Activated T-cell treated with anti-CD3 and anti-CD28 coated beads, Interleukin-2, amount 50 U/mL, for 72 hours (primary cell): ENCODE measurements at places on chromosomes 7 and 10.

DNA sequence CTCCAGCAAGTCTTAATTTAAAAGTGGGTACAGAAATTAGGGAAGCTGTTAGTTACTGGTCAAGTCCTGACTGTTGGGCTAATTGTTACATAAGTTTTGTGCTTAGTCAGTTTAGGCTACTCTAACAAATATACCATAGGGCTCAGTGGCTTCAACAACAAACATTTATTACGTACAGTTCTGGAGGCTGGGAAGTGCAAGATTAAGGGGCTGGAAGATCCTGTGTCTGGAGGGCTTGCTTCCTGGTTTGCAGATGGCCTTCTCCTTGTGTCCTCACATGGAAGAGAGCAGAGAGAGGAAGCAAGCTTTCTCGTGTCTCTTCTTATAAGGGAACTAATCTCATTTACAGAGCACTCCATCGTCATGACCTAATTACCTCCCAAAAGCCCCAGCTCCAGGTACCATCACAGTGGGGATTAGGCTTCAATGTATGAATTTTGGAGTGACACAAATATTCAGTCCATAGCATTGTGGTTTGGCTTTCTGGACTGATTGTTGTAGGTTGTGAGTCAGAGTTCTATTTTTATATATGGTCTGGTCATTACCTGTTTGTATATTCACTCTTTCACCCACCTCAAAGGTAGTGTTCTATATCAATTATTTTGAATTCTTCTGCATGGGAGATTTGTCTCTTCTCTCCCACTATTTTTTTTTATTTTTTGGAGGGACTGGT is 17.1 kb downstream of the ST7 start:
- peaks cover 6% of the 10 kb centered on the region for H3K27me3 ChIP-seq
- H3K36me3 ChIP-seq = no peaks in the 10 kb centered on the region
- no peak overlapping the region for H3K4me3 ChIP-seq
- no peak for DNase-seq
- peaks cover 8% of the 10 kb centered on the region for H3K4me1 ChIP-seq
- no peak overlapping the region for H3K27ac ChIP-seq

GRCh38 chr7:133052401-133052756 is 29.5 kb downstream of the CHCHD3 start:
- DNase-seq = no peak
- H3K36me3 ChIP-seq = peaks cover 2% of the 10 kb centered on the region
- H3K27ac ChIP-seq = no peak overlapping the region
- no peak overlapping the region for H3K4me3 ChIP-seq

- H3K36me3 ChIP-seq = peaks cover 2% of the 10 kb centered on the region
- H3K4me3 ChIP-seq = no peak overlapping the region
- peaks cover 5% of the 10 kb centered on the region for H3K27me3 ChIP-seq
- DNase-seq = no peak
- no peak overlapping the region for H3K27ac ChIP-seq
These were observed 87.6 kb upstream of the GNAI1 start for GRCh38 chr7:80047032-80047431.

- no peak for DNase-seq
- H3K36me3 ChIP-seq = no peaks in the 10 kb centered on the region
- peaks cover 7% of the 10 kb centered on the region for H3K27me3 ChIP-seq
- H3K4me1 ChIP-seq = no peaks in the 10 kb centered on the region
These were observed 196.4 kb downstream of the CREB5 start for GRCh38 chr7:28608731-28609130.

DNA sequence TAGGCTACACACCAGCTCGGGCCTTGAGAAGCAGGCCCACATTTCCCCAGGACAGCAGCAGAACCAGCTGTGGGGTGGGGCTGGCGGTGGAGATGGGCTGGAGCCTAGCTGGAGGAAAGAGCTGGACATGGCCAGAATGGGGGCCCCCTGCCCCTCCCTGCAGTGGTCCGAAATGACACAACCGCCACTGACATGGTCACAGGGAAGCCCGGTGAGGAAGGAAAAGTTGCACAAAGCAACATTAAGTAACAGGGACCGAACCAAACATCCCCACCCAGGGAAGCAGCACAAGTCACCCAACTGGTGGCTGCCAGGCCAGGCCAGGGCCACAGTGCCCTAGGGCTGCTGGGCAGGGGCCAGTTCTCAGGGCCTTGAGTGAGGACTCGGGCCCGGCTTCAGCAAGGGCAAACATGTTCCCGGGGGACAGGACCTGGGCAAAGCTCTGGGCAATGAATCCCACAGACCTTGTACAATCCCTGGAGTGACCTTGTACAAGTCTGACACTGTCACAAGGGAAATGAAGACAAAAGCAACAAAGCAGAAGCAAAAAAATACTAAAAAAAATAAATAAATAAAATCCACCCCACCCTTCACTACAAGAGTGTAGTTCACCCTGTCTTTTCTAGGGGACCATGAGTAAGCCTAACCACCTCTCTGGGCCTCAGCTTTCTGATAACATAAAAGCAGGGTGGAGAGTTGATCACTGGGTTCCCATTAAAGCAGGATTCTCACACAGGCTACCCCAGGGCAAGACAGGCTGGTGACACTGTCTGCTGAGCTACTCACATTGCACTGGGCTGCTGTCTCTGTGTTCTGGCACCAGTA is 33.0 kb downstream of the PSAP start:
- H3K36me3 ChIP-seq = peaks cover 4% of the 10 kb centered on the region
- DNase-seq = no peak
- no peak overlapping the region for H3K4me3 ChIP-seq

GRCh38 chr10:93876381-93876780 is 17.4 kb upstream of the SLC35G1 start:
- H3K4me1 ChIP-seq = no peaks in the 10 kb centered on the region
- H3K36me3 ChIP-seq = no peaks in the 10 kb centered on the region
- H3K27ac ChIP-seq = no peak overlapping the region
- H3K27me3 ChIP-seq = peaks cover 40% of the 10 kb centered on the region
- no peak overlapping the region for H3K4me3 ChIP-seq

DNA sequence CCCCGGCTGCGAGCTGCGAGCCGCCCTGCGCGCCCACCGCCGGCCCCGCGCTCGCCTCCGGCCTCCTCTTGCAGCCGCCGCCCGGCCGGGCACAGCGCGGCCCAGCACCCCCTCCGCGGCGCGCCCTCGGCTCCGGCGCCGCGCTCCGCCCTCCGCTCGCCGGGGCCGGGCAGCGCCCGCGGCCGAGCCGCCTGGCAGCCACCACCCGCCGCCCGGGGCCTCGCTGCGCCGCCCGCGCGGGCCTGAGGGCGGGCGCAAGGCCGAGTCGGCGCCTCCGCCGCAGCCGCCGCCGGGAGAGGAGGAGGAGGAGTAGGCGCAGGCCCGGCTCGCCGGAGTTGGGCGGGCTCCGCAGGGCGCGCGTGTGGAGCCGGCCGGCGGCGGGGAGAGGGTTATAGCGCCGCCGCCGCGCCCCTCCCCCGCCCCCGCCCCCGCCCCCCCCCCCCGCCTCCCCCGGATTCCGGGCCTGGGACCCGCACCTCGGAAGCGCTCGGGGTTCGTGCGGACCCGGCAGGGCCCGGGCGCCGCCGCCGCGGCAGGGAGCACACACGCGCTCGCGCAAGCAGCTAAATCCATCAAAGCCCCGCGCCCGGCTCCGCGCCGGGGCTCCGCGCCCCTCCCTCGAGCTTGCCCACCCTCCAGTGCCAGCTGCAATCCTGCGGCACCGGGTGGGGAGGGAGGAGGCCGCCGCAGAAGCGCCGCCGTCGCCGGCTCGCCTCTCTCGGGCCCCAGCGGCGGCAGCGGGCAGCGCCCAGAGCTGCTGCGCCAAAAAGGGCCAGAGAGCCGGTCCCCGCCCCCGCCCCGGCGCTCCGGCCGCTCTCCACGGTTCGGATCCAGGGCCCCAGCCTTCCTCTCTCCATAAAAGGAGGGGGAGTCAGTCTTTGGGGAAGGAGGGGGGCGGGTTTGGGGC is at the start of gene PDGFA:
PDGFA (minus strand) TSS at position 363 of the 907 bp plus-strand sequence. CDS start 845 bp downstream, outside the sequence.
- peaks cover 18% of the 10 kb centered on the region for H3K27me3 ChIP-seq
- peak; percentile 56 for DNase-seq
- H3K4me3 ChIP-seq = peak within 1 kb of the TSS; percentile 90

DNA sequence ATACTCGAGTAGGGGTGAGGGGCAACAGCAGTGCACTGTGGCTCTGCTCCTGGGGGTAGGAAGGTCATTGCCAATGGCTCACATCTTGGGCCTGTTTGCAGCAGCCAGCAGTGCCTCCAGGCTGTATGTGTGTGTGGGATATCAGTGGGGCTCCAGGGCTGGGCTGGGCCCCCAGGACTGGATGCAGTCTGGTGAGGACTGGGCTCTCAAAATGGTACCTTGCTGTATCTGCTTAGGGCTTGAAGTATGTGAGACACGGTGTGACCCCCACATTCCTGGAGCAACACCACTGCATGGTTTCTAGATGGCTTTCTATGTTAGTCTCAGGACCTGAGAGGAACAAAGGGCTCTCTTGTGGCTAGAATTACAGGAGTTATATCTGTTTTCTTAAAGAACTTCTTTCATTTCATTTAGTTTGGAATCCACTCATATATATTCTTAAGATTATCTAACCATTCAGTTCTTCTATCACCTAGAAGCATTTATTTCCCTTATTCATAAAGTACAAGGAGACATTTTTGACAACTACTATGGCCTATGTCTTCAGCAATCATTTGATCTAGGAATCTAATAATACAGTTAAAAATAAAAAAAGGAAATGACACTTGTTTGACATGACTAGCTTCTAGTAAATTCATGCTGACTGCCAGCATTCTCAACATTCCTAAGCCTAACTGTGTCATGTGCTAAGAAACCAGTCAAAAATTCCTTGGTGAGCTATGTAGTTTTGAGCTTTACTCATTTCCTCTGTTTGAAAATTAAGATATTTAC is 443.2 kb upstream of the SEMA3A start:
- H3K27ac ChIP-seq = no peak overlapping the region
- H3K36me3 ChIP-seq = no peaks in the 10 kb centered on the region
- no peak for DNase-seq
- H3K4me3 ChIP-seq = no peak overlapping the region
- H3K27me3 ChIP-seq = no peaks in the 10 kb centered on the region
